Skin of body (tissue), 3 donors: ENCODE measurements at places on chromosomes 11 and 22.

DNA sequence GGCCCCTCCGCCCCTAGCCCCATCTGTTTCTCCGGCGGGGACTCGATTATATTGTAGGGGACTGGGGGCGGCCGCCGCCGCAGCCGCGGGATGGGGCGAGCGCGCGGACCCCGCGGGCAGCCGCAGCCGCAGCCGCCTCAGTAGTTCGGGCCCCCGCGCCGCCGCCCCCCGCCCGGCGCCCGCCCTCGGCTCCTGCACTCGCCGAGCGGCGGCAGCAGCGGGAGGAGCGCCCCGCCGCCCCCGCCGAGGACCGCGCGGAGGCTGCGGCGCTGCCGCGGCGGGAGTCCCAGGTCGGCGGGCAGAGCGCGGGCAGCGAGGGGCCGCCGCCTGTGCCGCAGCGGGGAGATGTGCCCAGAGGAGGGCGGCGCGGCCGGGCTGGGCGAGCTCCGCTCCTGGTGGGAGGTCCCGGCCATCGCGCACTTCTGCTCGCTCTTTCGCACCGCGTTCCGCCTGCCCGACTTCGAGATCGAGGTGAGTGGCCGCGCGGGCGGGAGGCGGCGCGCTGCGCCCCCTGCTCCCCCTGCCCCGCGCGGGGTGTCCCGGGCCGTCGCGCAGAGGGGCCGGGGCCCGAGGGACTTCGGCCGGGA, at the start of gene CECR2:
Gene CECR2, plus strand, starts transcription at position 22 of the 587 bp plus-strand sequence. Its CDS starts 324 bp downstream, at position 346.
- DNase-seq: no peak

DNA sequence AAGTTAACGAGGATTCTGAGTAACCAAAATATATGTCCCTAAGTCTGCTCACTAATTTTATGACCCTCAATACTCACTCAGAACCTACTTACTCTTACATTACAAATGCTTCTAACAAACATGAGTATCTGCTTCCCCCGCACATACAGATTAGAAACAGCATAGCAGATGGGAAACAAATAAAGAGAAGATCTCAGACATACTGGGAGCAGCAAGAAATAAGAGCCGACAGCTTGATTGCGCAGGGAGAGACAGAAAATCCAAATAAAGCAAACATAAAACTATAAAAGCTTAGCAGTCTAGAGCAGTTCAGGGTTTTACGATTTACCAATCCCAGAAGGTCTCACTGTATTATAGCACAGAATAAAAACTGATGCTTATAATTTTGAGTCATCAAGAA, 89.1 kb upstream of the DBX1 start:
- DNase-seq: no peak

DNA sequence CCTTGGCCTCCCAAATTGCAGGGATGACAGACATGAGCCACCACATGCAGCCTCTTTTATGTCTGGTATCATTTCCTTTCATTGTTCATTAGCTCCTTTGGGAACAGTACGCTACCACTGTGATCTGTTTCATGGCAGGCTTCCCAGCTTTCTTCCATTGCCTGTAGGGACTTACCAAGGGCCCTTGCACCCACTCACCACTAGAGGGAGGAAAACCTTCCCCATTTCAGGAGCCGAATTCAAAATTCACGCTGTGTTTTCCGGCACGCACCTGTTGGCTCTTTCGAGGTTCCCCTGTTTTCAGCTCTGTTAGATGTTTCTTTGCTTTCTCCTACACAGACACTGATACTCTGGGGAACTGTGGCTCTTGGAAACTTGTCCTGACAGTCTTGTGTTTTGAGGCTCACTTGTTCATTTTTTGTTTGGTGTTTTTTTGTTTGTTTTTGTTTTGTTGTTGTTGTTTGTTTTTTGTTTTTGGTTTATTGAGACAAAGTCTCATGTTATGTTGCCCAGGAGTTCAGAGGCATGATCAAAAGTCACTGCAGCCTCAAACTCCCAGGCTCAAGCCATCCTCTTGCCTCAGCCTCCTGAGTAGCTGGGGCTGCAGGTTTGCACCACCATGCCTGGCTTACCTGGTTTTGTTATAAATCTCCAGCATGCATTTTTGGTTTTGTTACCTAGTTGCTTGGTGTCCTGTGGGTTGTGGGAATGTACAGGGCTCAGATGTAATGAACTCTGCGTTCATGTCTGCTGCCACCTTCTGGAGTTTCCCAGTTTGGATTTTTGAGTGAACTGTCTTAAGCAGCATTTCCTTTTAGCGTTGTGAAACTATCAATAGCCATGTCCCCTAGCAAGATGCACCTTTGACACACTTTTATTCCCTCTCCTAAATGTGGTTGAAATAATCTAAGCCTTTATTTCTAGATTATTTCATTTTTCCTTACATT, 2.3 kb downstream of the KRTAP5-11 start:
- DNase-seq: peak; percentile 60

DNA sequence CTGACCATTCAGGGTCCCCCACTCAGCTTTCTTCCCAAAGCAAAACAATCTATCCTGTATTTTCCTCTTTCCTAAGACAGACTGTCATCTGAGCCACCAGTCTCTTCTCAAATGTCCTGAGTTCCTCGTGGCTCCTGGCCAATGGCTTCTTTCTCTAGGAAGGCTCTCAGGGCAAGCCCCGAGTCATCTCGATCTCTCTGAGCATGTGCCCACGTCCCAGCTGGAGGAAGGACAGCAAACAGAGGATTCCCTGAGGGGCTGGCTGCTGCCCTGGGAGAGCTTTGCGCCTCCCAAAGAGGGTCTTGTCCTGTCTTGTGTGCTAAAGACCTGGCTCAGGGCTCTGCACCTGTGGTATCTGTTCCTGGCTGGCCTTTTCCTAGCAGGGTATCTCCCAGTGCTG, 8.3 kb downstream of the SLC37A2 start:
- no peak for DNase-seq

DNA sequence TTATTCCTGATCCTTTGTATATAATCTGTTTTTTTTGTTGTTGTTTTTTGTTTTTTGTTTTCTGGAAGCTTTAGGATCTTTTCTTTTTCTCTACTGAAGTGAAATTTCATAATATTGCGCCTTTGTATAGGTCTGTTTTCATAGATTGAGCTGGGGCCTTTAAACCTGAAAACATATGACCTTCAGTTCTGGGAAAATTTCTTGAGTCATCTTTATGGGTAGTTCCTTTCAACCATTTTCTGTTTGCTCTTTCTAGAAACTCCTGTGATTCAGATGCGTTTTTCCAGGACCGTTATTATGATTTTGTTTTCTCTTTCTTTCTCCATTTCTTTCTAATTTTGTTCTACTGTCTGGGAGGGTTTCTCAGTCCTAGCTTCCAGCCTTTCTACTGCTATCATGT, 43.7 kb downstream of the BSX start:
- no peak for DNase-seq
